ENCODE measurements at places on chromosomes 12 and 14.
A peak's percentile ranks its signal among the peaks of the same experiment; 100 is the strongest.

- no peak for DNase-seq
Observed at GRCh38 chr14:81826081-81826480, 292.4 kb upstream of the SEL1L start.

DNA sequence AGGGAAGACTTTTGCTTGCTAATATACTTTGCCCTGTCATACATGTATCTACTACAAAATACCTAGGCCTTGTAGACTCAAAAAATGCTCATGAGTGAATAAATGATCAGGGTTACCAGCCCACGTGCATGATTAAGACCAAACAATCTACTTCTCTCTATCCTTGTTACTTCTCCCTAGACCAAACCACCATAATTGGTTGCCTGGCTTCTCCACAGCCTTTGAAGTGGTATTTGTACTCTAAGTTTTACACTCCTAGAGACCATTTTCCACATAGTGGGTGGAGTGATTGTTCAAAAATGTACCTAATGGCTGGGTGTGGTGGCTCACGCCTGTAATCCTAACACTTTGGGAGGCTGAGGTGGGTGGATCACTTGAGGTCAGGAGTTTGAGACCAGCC lies 14.1 kb upstream of the RPS6KL1 start:
- DNase-seq: no peak

DNA sequence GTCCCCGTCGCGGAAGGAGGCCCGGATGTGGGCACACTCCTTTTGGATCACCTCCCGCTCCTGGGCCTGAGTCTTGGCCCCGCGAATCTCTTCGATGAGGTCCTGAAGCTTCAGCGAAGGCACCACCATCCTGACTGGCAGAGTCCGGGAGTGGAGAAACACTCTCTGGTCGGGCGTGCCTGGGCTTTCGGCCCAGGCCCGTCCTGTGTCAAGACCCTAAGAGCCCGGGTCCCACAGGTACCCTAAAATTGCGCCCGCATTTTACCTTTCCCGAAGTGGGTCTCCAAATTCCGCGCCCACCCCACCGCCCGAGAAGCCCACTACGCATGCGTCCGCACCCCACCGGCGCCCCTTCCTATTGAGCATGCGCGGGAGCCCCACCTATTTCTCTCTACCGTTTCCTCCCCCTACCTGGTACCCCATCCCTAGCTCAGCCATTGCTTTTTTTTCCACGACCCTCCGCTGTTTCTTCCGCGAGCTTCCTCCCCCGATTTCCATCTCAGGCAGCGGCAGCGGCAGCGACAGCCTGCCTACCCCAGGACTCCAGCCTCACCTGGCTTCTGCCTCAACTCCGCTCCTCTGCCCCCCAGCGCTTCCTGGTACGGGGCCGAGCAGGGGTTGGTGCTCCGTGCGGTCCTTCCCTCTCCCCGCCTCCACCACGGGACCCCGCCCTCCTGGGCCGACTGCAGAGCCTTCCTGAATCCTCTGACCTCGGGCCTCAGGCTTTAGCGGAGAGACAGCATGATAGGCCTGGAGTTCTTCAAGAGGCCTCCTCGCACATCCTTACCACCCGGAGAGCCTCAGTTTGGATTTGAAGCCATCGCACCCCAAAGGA lies at the start of gene AP1G2:
AP1G2 (minus strand) TSS at position 606 of the 835 bp plus-strand sequence; CDS start at position 129, 477 bp downstream.
- peak; percentile 86 for DNase-seq

DNA sequence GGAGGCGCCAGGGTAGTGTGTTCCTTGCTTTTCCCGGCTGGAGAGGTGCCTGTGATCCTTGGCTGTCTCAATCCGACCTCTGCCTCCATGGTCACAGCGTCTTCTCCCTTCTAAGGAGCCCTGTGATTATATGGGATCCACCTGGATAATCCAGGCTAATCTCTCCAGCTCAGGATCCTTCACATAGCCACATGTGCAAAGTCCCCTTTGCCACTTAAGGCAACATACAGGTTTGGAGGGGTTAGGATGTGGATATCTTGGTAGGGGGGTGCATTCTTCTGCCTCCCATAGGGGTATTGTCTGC lies 1.2 kb upstream of the HVCN1 start:
- DNase-seq: no peak
